Pancreas (tissue), 10 donors: ENCODE measurements at places on chromosomes 6 and 20.

DNA sequence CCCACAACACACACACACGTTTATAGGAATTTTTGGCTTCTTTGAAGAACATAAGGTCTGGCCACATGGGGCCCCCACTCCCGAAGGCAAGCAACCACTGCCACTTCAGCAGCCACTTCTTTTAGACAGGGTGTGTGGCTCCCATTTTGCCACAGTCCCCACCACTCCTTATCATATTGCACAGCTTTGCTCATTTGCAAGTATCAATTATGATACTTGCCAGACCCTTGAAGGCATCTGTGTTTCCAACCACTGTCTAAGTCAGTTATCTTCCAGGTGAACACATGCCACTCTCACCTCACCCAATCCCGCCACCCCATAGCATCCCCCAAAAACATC is 73.1 kb downstream of the NOL4L start:
- no peaks in the 10 kb centered on the region for H3K27me3 ChIP-seq
- no peak overlapping the region for H3K4me3 ChIP-seq
- H3K36me3 ChIP-seq = no peaks in the 10 kb centered on the region
- H3K4me1 ChIP-seq = peaks cover 10% of the 10 kb centered on the region
- no peak for DNase-seq
- H3K27ac ChIP-seq = no peak overlapping the region

GRCh38 chr6:7200598-7201443 is 93.1 kb downstream of the RREB1 start:
- DNase-seq = peak; percentile 77
- H3K36me3 ChIP-seq = no peaks in the 10 kb centered on the region
- H3K4me1 ChIP-seq = peaks cover 26% of the 10 kb centered on the region
- peak overlapping the region; percentile 66 for H3K27ac ChIP-seq
- H3K27me3 ChIP-seq = no peaks in the 10 kb centered on the region

DNA sequence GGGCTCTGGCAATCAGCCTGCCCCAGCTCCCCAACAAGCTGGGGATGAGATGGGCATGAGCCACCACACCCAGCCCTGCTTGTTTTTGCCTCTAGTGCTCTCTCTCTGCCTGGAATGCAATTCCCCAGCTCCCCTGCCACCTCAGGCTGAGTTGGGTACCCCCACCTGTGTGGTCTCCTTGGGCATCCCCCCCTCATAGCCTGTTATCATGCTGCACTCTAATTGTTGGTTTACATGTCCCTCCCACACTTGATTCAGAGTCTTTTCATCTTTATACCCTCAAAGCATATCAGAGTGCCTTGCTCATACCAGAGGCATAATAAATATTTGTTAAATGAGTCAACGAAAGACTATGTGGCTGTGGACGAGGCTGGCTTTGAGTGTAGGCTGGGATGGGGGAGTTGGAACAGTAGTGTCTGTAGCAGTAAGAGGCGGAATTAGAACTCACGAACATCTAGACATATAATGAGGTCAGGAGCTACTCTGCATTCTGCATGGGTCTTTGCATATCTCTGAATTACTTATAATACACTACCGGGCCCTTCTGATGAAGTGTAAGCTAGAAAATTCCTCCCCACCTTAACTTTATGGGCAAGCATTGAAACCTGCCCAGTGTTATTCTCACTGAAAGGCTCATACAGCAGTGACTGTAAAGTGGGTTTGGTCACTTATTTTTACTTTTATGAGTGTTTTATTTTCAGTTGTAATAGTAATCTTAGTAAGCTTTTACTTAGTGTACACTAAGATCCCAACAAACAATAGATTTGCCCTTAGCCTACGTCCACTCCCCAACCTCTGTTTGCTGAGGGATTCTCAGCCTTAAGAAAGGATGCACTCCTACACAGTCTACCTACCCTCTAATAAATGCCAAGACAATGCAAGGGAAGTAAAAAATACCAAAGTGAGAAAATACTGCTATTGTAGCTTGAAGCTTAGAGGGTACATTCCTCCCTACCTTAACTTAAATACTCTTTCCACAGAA is 58.7 kb downstream of the EDN1 start:
- H3K4me1 ChIP-seq = peaks cover 12% of the 10 kb centered on the region
- no peaks in the 10 kb centered on the region for H3K36me3 ChIP-seq

DNA sequence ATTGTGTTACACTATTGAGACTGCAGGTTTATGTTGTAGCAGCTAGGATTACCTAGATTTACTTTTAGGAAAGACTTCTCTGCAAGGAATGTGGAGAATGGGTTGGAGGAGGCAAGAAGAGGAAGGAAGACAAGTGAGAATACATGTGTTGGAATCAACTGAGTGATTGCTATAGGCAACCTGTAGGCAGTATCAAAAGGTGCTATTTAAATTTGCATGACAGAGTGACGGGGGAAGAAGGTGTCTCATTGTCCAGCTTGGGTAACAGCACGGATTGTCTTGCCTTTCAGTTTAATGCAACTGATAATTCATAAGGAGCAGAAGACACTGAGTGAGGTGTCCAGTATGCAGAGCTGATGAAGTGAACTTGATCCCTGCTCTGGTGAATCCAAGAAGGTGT is 19.4 kb downstream of the SERPINB9 start:
- no peak overlapping the region for H3K27ac ChIP-seq
- no peak overlapping the region for H3K4me3 ChIP-seq
- H3K36me3 ChIP-seq = no peaks in the 10 kb centered on the region
- no peaks in the 10 kb centered on the region for H3K27me3 ChIP-seq
- no peaks in the 10 kb centered on the region for H3K4me1 ChIP-seq

- H3K4me3 ChIP-seq = no peak overlapping the region
- no peaks in the 10 kb centered on the region for H3K27me3 ChIP-seq
- DNase-seq = no peak
Measured at GRCh38 chr6:169232507-169232931, 21.1 kb downstream of the THBS2 start.

DNA sequence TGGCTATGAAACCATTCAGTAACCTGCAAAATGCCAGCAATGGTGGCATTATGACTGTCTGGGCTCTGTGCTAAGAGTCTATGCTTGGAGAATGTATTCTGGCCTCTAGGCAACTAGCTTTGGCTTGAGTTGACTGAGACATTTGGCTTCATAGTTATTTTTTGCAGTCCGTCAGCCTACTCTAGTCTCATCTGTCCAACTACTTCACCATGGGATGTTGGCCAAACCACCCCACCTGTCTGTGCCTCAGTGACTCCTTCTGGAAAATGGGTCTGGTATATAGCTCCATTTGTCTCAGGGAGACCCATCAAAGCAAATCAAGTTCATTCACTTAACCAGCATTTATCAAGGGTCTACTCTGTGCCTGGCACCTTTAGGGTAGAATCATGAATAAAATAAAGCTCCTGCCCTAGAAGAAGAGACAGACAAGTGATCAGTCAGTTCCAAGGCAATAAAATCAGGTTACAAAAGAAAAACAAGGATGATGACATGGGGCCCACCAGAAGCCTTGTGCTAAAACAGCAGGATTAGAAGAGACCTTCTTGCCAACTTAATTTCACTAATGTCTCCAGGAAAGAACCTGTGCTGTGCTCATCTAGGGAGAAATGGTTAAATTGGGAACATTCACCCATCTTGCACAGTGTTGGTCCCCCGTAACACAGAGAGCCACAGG is 102.4 kb upstream of the ARMC2 start:
- H3K27ac ChIP-seq = peak overlapping the region; percentile 47
- H3K4me1 ChIP-seq = peaks cover 23% of the 10 kb centered on the region
- H3K36me3 ChIP-seq = no peaks in the 10 kb centered on the region
- no peak overlapping the region for H3K4me3 ChIP-seq
- no peaks in the 10 kb centered on the region for H3K27me3 ChIP-seq
- no peak for DNase-seq

- no peaks in the 10 kb centered on the region for H3K27me3 ChIP-seq
- peaks cover 15% of the 10 kb centered on the region for H3K4me1 ChIP-seq
- H3K27ac ChIP-seq = no peak overlapping the region
- H3K4me3 ChIP-seq = no peak overlapping the region
Measured at GRCh38 chr20:49216991-49217578, 2.1 kb upstream of the DDX27 start.

DNA sequence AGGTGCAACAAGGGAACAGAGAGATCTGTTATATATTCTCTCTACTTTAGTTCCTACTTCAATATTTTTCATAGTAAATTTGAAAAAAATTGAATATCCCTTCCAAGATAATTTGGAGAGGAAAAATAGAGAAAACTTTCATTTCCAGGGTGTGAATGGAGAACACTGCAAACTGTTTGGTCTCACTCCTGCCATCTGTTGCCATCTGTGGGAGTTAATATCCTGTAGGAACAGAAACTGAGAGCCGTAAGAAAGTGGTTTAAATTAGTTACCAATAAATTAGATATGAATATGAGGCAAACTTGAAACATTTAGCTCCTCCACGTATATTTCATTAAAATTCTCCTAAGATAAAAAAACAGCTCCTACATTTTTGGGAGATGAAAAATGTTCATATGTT is 4.2 kb downstream of the ZNF337 start:
- H3K27ac ChIP-seq = no peak overlapping the region
- no peaks in the 10 kb centered on the region for H3K27me3 ChIP-seq
- peaks cover 4% of the 10 kb centered on the region for H3K4me1 ChIP-seq
- H3K4me3 ChIP-seq = no peak overlapping the region
- DNase-seq = no peak

- H3K36me3 ChIP-seq = no peaks in the 10 kb centered on the region
- no peaks in the 10 kb centered on the region for H3K27me3 ChIP-seq
- H3K4me1 ChIP-seq = no peaks in the 10 kb centered on the region
Measured at GRCh38 chr6:133198725-133199124, 42.4 kb upstream of the EYA4 start.

GRCh38 chr6:48186746-48187145 is 75.7 kb upstream of the PTCHD4 start:
- no peak overlapping the region for H3K4me3 ChIP-seq
- DNase-seq = no peak
- no peak overlapping the region for H3K27ac ChIP-seq
- H3K27me3 ChIP-seq = no peaks in the 10 kb centered on the region

DNA sequence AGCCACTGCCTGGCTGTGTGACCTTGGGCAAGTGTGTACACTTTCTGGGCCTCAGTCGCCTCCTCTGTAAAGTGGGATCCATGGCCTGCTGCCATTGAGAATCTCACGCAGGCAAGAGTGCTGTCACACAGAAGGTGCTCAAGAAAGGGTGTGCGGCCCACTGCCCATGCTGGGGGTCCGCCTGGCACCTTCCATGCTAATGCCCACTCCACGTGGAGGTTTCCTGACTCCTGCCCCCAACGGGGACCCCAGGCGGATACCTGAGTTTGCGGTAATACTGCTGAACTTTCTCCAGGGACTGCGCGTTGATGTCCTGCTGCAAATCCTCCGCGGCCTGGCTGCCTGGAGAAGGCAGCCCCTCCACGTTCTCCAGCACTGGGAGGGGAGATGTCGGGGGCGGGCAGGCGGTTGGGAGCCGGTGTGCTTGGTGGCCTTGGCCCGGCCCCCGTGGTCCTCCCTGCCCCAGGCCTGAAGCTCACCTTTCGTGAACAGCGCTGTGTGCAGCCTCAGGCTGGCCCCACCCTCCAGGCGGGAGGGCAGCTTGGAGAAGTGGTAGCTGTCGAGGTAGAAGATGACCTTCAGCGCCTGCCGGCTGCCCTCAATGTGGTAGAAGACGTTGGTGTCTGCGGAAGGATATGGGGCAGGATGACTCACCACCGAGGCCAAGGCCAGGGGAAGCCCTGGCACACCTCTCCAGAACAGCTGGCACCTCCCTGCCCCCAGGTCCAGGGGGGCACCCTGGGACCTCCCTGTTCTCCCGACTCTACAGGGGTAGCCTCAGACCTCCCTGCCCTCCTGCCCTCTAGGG is 195.6 kb downstream of the PREX1 start:
- H3K4me1 ChIP-seq = no peaks in the 10 kb centered on the region
- no peaks in the 10 kb centered on the region for H3K36me3 ChIP-seq
- no peaks in the 10 kb centered on the region for H3K27me3 ChIP-seq
- H3K27ac ChIP-seq = no peak overlapping the region

DNA sequence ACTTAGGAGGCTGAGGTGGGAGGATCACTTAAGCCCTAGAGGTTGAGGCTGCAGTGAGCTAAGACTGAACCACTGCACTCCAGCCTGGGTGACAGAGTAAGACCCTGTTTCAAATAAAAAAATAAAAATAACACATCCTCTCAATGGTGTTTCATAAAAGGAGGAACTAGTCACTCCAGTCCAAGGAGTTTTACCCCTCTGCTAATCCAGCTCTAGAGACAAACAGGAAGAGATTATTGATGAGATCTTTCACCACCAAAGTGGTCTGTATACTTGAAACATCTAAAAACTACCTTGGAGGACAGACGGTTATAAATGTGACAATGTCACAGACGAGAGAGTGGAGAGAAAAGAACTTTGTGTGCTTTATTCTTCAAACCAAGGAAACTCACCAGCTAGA is 58.2 kb downstream of the PIGU start:
- no peak overlapping the region for H3K4me3 ChIP-seq
- H3K36me3 ChIP-seq = no peaks in the 10 kb centered on the region
- H3K27me3 ChIP-seq = no peaks in the 10 kb centered on the region

- H3K27me3 ChIP-seq = no peaks in the 10 kb centered on the region
- no peak for DNase-seq
- H3K4me1 ChIP-seq = no peaks in the 10 kb centered on the region
- H3K36me3 ChIP-seq = no peaks in the 10 kb centered on the region
- no peak overlapping the region for H3K27ac ChIP-seq
Measured at GRCh38 chr20:64052987-64053840, 3.8 kb upstream of the SOX18 start.

GRCh38 chr6:80636689-80637088 is 530.2 kb downstream of the BCKDHB start:
- no peaks in the 10 kb centered on the region for H3K27me3 ChIP-seq
- DNase-seq = no peak
- no peaks in the 10 kb centered on the region for H3K4me1 ChIP-seq

GRCh38 chr6:46159229-46159628 is 11.6 kb downstream of the ENPP5 start:
- H3K4me1 ChIP-seq = no peaks in the 10 kb centered on the region
- no peak overlapping the region for H3K27ac ChIP-seq
- H3K27me3 ChIP-seq = no peaks in the 10 kb centered on the region
- H3K4me3 ChIP-seq = no peak overlapping the region

- H3K36me3 ChIP-seq = no peaks in the 10 kb centered on the region
- peak; percentile 31 for DNase-seq
- H3K4me3 ChIP-seq = no peak overlapping the region
- peak overlapping the region; percentile 23 for H3K27ac ChIP-seq
Measured at GRCh38 chr6:125869427-125869826, 78.7 kb downstream of the NCOA7 start.
